ENCODE measurements at places on chromosomes 13 and 19.

- DNase-seq = peak; percentile 16
Measured at GRCh38 chr19:47707135-47707925, 5.9 kb upstream of the EHD2 start.

- no peak for DNase-seq
Measured at GRCh38 chr13:92460479-92460878, 766.1 kb upstream of the GPC6 start.

GRCh38 chr19:40191836-40192646, 815 bp downstream of the MAP3K10 start:
- peak; percentile 4 for DNase-seq

DNA sequence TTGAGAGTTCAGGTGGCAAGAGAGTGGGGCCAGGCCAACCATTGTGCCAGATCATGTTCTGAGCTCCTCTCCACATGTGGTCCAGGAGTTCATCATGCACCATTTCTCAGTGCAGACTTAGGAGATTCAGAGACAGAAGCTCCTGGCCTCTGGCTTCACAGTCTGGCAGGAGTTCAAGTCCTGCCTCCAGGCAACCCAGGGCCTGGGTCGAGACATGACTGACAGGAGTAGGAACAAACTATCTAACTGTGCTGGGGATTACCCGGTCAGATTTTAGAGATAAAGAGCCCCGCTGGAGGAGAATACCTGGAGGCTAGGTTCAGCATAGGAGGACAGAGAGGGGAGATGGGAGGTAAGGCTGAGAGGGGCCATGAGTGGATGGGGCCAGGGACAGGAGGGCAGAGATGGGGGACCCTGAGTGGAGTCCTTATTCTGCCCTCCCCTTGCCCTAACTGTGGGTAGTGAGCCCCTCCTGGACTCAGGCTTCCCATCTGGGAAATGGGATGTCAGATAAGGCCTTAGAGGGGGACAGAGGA, 906 bp upstream of the CYP4F11 start:
- DNase-seq = no peak

DNA sequence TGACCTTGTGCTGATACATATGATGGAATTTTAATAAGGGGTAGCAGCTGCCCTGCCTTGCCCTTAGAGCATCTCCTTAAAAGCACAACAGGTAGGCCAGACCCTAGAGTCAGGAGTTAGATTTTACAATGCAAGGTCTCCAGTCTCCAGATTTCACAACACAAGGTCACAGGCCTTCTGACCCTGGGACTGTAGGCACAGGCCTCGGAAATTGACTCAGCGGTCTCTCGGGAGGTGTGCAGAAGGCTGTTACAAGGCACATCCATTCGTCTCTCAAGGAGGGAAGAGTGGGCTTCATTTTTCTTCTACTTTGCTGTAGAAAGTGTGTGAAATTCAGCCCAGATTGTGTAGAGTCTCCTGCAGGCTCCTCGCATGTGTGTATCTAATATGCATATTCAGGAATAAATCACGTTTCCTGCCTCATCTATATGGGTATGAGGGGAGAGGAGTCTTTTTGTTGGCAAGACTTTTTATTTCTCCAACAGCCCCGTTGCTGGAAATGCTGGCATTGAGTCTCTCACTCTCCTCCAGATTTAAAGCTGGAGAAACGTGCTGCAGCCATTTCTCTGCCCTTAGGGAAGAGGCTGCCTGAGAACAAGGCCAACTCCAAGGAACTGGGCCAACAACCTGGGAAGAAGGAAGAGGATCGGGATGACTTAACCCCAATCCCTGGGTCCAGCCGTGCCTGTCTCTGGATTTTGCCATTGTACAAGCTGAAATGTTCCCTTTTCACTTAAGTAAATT, 24.5 kb downstream of the UQCRFS1 start:
- no peak for DNase-seq

DNA sequence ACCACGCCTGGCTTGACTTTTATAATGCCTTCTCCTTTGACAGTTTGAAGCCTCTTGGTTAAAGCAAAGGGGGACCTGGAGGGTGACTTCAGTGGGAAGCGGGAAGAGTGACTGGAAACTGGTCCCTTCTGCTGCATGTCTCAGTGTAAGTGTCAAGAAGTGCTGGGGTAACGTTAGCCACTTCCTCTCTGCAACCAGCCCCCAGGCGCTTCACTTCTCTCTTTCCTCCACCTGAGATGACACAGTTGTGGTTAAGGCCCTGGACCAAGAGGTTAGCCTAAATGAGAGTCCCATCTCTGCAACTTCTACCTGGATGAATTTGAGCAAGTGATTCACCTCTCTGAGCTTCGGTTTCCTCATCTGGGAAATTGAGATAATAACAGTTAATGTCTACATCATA, 16.3 kb downstream of the LEUTX start:
- no peak for DNase-seq

DNA sequence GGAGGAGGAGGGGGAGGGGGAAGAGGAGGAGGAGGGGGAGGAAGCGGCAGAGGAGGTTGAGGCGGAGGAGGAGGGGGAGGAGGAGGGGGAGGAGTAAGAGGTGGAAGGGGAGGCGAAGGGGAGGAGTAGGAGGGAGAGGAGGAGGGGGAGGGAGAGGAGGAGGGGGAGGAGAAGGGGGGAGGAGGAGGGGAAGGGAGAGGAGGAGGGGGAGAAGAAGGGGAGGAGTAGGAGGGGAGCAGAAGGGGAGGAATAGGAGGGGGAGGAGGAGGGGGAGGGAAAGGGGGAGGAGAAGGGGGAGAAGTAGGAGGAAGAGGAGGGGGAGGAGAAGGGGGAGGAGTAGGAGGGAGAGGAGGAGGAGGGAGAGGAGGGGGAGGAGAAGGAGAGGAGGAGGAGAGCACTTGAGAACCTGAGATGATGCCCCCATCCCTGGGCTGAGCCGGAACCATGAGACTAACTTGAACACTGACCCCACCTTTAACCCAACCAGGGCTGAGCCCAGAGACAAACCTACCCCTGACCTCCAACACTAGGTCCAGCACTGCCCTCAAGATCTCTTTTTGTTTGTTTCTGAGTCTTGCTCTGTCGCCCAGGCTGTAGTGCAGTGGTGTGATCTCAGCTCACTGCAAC, 12.6 kb downstream of the ABCA7 start:
- no peak for DNase-seq

DNA sequence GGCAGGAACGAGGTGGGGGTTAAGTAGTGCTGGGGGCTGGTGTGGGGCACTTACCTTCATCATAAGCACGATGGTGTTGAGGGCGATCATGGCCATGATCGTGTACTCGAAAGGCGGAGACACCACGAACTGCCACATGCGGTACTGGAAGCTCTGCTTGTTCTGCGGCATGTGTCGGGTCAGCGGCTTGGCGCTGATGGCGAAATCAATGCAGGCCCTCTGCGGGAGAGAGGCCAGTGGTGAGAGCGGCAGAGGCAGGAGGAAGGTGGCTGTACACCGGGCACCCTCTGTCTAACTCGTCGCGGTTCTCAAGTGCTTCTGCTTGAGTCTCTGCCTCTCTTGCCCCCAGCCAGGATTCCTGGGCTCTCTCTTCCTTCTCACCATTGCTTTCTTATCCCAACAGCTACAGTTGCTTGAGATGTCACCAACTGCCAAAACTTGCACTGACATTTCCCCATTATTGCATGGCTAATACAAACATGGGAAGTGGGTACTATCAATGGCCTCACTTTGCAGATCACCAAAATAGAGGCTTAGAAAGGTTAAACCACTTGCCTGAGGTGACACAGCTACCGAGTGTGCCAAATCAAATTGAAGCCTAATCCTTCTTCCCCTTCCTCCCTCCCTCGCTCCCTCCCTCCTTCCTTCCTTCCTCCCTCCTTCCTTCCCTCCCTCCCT, 105.0 kb downstream of the IER2 start:
- no peak for DNase-seq

DNA sequence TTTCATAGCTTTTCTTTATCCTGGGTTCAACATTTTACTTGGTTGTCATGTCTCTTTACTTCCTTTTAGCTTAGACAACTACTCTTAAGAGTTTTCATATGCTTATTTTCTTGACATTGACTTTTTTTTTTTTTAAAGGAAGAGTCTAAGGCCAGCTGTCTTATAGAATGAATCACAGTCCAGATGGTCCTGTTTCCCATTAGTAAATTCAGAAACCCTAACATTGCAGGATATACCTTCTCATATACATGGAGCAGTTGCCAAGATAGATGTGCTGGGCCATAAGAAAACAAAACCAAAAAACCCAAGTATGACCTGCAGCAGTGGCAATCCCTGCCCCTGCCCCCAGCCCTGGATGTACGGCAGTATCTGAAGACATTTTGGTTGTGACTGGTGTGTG, 72.8 kb downstream of the COG3 start:
- DNase-seq = no peak

DNA sequence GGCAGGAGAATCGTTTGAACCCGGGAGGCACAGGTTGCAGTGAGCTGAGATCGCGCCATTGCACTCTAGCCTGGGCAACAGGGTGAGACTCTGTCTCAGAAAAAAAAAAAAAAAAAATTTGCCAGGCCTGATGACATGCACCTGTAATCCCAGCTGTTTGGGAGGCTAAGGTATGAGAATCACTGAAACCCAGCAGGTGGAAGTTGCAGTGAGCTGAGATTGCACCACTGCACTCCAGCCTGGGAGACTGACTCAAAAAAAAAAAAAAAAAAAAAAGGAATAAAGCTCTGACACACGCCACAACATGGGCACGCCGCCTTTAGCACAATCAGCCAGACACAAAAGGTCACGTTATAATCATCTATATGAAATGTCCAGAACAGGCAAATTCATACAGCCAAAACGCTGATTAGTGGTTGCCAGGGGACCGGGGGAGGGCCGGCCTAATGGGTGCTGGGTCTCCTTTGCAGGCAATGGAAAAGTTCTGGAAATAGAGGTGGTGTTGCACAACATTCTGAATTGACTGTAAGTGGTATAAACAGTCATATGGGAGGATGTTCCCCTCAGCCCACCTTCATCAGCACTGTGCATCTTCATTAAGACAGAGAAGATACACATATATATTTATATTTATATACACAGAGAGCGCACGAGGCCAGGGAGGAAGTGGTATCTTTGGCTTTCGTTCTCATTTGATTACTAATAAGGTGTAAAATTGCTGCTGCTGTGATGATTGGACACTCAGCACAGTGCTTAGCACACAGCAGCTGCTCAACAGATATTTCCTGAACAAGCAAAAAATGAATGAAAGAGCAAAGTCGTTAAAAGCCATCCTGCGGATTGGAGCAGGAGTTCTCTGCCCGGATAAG, 3.8 kb downstream of the HSPBP1 start:
- no peak for DNase-seq

DNA sequence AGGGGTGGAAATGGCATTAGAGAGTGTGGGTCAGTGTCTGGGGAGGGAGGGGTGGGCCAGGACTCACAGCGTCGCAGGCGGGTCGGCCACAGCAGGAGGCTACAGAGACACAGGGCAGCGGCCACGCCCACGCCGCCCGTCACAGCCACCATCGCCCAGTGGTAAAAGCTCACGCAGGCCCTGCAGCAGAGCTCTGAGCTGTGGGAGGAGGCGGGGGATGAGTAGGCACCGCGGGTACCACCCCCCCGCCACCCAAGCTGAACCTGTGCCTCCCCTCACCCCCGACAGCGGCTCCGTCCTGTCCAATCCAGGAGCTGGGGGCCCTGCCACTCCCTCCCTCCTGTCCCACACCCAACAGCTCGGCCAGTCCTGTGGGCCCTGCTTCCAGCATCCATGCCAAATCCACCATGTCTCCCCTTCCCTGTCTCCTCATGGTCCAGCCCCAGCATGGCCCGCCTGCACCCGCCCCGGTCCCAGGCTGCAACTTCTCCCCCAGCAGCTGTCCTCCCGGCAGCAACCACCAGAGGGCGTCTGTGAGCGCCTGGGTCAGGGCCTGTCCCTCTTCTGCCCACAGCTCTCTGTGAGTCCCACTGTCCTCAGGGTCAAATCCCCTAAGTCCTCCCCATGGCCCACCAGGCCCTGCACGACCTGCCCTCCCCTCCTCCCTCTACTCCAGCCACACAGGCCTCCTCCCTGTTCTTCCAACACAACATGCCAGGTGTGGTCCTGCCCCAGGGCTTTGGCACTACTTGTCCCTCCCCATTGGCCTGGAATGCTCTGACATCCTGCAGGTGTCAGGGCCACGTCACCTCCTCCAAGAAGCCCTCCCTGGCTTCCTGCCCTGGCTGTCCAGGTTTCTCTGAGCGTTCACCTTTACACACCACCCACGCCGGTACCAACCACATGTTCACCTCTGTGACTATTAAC, 6.0 kb downstream of the TEKTIP1 start:
- DNase-seq = peak; percentile 18

- DNase-seq = no peak
Measured at GRCh38 chr13:97077341-97077740, 83.1 kb upstream of the OXGR1 start.

GRCh38 chr13:97188207-97188606, 33.9 kb upstream of the MBNL2 start:
- DNase-seq = no peak

- DNase-seq = no peak
Measured at GRCh38 chr19:46365561-46365960, 18.7 kb downstream of the PPP5C start.

GRCh38 chr13:91533354-91533753, 134.9 kb downstream of the GPC5 start:
- DNase-seq = no peak

GRCh38 chr13:42474954-42475353, 99.0 kb upstream of the TNFSF11 start:
- no peak for DNase-seq

DNA sequence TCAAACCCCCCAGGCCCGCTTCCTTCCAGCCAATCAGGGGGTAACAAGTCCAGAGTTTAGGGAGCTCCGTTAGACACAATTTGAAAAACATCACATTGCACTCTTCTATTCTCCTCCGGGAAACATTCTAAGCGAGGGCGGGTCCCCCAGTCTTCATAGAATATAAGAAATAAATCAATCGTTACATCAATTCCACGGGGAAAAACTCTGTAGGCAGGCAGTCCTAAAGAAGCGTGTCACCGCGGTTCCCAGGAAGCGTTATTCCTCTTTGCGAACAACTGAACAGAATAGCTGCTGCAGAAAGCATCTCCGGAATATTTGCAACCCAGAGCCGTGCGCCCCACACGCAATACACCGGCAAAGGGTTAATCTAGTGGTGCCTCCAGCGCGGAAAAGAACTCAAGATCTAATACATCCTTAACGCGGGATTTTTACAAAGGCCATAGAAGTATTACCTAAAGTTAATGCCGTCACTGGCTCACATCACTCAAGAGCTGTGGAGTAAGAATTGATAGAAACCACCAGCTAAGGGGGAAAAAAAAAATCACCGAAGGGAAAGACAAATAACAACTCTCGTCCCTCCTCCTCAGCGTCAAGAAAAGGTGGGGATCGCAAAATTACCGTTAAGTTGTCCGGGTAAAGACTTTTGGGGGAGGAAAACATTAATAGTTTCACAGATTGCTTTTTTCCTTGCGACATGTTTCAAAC, 65.1 kb downstream of the KCNRG start:
- DNase-seq = no peak

DNA sequence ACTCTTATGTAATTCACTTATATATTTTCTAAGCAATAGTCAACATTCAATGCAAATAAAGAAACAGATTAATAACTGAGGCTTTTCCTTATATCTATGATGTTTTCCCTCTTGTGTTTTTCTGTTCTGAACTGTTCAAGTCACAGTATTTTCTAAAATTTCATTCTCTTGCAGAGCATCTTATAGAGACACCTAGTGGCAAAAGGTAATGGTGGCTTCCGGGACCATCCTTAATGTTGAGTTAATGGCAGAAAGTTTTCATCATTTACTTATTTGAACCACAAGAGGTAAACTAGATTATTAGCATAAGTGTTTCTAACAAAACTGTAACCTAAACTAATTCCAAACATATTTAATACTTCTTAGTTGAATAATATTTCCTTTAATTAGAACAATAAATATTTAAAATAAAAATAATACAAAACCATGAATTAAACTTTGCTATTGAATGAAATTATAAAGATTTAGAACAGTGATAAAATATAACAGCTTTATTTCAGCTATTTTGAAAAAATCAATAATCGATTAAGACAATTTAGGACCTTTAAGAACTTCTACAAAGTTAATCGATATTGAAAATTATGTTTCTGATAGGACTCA, 1.7 kb upstream of the SLITRK5 start:
- no peak for DNase-seq
